ENCODE measurements at places on chromosomes 6 and 20.

GRCh38 chr20:21027569-21027968 is 78.6 kb downstream of the LINC00237 start:
- DNase-seq, result no peak

GRCh38 chr6:142412241-142412640 is 110.4 kb downstream of the ADGRG6 start:
- no peak for DNase-seq

GRCh38 chr6:133314947-133315346 is 73.8 kb downstream of the EYA4 start:
- DNase-seq, result no peak

GRCh38 chr6:39057251-39058155 is 8.9 kb downstream of the GLP1R start:
- DNase-seq, result no peak

DNA sequence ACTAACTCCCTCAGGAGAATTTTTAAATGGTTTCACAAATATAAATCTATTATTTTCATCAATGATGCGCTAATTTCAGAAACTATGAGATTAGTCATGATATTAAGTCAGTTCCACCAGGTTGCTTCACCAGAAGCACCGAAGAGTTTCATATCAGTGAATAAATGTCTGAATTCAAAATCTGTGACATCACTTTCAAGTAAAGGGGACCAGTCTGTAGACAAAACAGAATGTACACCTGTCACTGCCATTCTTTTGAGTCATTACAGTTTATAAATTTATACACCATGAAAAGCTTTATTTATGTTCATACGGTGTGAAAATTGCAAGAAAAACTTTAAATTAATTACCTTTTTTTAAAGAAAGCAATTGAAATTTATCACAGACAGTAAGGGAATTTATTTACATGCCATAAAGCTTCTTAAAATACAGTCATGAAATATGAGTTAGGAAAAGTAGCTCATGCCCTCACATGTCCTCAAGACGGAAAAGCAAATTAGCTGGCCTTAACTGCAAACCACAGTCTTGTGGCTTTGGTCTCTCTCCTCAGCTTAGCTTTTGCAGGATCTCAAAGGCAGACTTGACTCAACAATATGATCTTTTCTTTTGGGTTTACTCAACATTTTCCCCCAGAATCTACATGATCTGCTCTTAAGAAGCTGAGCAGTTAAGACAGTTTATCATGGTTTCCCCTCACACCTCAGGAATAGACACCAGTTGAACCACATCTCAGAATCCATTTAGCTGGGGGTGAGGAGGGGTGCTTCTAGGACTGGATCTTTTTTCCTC is 177.7 kb upstream of the MCHR2 start:
- DNase-seq, result no peak

DNA sequence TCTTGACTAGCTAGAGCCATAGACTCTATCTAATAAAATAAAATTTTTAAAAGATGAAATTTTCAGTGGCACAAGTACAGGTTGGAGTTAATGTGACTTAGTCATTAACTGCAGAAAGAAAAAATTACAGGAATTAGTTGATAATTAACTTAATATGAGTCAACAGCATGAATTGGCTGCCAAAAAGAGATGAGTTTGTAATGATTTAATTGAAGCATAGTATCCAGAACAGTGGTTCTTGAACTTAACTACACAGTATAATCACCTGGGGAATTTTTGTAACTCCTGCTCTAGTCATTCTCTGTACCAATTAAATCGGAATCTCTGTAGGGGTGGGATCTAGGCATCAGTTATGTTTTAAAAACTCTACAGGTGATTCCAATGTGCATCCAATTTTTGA is 46.3 kb upstream of the HMGN3 start:
- DNase-seq, result no peak

DNA sequence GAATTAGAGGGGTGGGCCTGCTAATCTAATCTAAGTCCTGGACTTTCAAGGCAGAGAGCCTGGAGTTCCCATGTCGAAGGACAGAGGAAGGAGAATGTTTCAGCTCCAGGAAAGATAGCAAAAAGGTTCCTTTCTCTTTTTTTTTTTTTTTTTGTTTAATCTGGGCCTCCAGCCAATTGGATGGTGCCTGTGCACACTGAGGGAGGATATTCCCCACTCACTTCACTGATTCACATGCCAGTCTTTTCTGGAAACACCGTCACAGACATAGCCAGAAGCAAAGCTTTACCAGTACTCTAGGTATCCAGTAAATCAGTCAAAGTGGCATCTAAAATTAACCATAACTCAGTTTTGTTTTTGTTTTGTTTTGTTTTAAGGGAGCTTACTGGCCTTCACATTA is 721.1 kb downstream of the TENT5A start:
- DNase-seq, result no peak

DNA sequence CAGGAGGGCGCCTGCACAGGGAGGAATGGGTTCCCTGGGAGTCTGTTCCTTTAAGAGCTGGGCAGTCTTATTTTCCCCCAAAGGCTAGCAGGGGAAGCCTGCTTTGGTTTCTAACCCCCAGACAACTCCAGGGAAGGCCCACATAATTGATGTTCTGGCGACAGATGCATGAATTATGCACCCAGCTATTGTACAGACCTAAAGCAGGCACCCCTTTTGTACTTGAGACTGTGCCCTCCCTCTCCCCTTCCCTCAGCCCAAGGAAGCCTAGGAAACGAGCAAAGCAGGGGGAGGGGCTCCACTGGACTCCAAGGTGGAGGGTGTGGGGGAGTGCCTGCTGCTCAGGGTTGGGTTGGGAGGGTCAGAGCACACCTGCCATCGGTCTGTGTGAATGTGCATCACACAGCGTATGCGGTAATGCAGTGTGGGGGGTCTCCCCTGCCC is 102.1 kb downstream of the KCNB1 start:
- no peak for DNase-seq

DNA sequence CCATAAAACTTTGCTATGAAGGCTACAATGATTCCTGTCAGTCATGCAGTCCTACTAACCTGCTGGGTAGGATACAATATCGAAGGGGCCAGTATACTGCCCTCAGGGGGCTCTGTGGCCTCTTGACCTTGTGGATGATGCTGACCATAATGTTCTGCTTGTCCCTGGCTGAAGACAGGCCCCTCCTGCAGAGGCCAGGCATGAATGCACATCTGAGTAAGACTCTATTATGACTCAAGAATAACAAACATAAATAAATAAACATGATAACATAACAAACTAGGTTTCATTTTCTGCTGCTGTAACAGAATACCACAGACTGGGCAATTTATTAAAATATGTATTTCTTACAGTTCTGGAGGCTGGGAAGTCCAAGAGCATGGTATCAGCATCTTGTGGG is 44.0 kb upstream of the POU5F1 start:
- DNase-seq, result no peak

DNA sequence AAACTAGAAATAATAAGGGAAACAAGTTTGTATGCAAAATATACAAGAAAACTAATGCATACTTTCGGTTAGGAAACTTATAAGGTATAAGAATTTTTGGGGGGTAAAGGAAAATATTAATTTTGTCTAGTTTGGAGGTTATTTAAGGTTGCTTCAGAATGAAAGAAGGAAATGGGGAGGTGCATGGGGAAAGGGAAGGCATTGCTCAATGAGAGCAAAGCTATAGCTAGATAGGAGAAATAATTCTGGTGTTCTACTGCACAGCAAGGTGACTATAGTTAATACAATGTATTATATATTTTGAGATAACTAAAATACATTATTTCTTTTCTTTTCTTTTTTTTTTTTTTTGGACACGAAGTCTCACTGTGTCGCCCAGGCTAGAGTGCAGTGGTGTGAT is 5.4 kb upstream of the MYMX start:
- DNase-seq, result no peak

- no peak for DNase-seq
Measured at GRCh38 chr20:32358632-32358882, 426 bp downstream of the ASXL1 start.

DNA sequence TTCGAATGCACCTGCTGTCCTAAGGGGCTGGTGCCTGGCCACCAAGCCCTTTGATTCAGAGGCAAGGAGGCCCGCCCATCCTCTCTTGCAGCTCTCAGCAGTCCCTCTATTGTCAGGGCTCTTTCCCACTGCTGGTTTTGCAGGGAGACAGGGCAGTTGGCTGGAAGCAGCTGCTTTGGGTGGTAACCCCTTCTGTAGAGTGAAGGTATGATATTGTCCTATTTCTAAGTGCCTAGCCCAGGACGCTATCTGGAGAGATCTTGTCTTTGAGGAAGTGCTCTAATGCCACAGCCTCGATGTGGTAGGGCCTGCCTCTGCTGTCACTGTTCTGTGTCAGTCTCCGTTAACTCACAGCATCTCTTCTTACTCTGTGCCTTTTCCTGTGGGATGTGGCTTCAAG is 5.6 kb downstream of the PLCG1 start:
- no peak for DNase-seq

DNA sequence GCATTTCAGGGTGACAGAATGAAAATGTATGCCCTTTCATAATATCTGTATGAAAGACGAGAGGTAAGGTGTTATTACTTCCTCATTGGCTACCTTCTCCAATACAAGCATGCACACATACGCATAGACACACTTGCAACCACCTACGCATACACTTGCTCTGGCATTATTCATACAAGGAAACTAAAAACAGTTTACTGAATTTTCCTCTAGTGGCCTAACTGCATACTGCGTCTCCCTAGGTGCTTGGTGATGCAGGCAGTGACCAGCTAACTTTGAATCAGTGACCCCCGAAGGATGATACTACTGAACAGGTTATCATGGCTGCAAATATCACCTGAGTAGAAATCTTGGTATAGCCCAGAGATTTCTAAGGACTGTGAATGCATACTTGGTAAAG is 593.1 kb downstream of the PKHD1 start:
- no peak for DNase-seq

- no peak for DNase-seq
Measured at GRCh38 chr6:16688436-16688835, 72.8 kb downstream of the ATXN1 start.

- DNase-seq, result no peak
Measured at GRCh38 chr6:112365952-112366351, 18.8 kb downstream of the RFPL4B start.

GRCh38 chr6:12286373-12287110 is 3.6 kb upstream of the EDN1 start:
- DNase-seq, result no peak

DNA sequence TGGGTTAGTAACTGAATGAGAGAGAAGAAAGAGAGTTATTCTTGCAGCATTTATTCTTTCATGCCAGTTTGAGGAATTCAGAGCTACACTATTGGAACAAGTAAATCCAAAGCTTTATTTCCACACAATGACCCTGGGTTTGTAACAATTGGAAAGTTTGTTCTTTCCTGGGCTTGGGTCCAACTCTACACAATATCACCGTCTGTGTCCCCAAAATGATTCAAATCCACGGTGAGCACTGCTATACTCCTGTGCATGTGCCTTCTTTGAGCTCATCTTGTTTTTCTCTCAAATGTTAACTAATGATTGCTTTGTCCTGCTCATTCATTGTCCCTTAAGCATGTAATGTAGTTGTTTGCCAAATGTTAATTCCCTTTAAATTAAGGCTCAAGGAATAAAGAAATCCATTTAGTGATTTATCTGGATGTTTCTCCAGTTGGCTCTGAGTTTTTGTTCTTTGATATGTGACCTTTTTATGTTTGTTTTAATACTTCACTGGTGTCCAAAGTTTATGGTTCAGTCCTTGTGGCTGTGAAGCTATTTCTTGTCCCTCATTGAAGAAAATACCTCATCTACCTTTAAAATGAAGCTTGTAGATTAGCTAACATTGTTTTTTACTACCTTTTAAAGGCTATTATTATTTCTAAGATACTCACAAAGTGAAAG is 20.5 kb upstream of the CRISP3 start:
- no peak for DNase-seq

DNA sequence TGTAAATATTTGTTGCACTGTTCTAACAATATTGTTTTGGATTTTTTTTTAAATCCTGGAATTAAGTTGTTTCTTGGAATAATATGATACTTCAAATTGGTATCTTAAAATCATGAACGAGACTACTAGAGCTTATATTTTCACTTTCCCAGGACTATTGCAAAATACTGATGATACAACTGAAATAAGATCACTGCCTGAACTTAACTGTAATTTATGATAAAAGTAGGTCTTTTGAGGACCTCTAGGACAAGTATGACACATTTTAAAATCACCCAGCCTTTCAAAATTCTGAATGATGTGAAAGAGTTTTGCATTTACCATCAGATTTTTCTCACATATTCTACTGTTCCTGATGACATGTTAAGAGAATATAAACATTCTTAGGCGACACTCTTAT is 8.6 kb upstream of the UBE2J1 start:
- no peak for DNase-seq

GRCh38 chr20:2806351-2806701 is 5.9 kb upstream of the CPXM1 start:
- DNase-seq, result no peak

DNA sequence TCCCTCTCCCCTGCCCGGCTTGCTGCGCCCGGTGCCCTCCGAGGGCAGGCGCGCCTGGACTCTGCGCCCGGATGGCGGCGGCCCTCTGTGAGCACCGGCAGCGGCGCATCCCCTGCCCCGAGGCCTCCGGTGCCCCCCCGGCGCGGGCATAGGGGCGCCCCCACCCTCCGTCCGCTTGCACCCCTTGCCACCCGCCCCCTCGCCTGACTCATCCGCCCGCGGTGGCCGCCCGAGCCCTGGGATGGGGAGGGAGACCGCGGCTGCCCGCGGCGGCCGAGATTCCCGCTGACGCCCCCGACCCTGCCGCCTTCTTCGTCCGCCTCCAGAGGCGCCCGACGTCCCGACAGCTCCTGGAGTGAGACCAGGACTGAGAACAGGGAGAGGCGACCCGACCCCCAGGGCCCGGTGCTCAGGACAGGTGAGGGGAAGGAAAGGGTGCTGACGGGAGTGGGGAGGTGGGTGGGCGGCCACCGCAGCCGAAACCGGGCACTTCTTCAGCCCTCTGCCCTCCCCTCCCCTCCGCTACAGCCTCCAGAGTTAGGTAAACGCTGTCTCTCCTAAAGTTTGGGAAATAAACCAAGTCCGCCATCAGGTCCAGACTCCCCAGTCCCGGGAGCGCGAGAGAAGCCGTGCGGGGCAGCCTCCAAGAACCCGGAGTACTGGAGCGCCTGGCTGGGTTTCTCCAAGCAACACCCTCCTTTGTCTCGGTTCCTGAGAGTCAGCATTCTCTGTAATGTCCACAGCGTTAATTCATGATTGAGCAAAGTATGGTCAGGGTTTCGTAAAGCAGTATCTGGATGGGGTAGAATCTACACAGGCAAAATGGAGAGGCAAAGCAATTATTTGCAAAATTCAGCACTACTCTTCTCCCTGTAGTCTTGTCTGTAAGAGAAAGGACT is 539 bp downstream of the TMEM200A start:
- DNase-seq, result no peak

GRCh38 chr6:98633886-98634285 is 200.5 kb upstream of the POU3F2 start:
- no peak for DNase-seq

DNA sequence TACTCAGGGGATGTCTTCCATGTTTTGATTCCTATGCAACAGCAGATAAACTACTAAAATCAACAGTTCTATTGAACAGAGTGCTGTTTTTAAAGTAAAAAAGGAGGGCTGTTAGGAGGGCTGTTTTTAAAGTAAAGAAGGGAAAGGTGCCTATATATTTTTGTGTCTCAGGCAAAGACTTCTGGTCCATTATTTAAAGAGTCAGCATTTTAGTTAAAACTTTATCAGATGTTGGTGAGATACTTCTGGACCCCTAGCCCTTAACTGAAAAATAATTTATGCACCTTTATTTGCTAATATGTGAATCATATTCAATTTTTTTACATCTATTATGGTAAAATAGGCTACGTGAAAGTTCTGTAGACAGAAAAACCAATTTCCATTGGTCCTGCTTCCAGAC is 144.8 kb downstream of the MOXD1 start:
- DNase-seq, result no peak

GRCh38 chr6:27135087-27135657 is 112.3 kb upstream of the PRSS16 start:
- DNase-seq, result no peak

All from T follicular helper cell (primary cell).